Aorta (tissue), 5 donors: ENCODE measurements at places on chromosomes 11 and 22. TPM values are rescaled to one million over a fixed set of nuclear protein-coding genes. Genes with fewer than 3 reads are reported as not detected.

The TANGO2 gene
- 24.8 TPM for polyA plus RNA-seq

- H3K4me3 ChIP-seq, result no peak overlapping the region
- no peaks in the 10 kb centered on the region for H3K27me3 ChIP-seq
- H3K36me3 ChIP-seq, result no peaks in the 10 kb centered on the region
- peak; percentile 56 for DNase-seq
- no peaks in the 10 kb centered on the region for H3K4me1 ChIP-seq
Measured at GRCh38 chr11:18713646-18714442, 12.1 kb downstream of the IGSF22 start.

The GPHA2 gene
- not detected for polyA plus RNA-seq

The CST6 gene
- polyA plus RNA-seq, result 19.0 TPM

DNA sequence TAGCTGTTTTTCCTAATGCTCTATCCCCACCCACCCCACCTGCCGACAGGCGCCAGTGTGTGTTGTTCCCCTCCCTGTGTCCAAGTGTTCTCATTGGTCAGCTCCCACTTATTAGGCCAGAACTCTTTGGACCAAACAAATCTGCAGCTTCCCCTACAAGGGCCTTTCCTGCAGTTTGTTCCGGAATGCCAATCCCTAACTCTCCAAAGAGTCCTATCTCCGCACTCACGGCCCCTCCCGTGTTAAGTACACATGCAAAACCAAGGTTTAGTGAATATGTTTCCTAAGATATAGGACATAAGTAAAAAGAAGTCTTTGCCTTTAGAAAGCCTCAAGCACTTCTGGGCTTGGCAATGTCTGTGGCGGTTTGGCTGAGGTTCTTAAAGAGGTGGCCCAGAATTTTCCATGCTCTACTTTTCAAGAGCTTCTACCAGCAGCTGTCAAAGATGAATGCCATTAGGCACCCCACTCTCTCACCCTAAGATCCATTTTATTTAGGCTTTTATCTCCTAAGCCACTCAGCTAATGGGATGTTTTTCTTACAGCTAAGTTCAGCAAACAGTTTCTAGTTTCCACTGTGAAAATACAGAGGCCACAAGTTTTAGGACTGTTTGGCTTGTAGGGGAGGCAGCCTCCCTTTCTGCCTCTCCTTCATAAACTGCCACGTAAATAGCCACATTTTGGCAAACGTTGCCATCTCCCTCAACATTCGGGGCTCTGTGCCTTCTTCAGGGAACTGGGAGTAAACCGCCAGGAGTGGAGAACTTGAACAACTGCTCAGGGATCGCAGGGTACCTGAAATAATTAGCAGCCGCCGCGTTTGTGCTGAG, 1.6 kb downstream of the CD59 start:
- no peaks in the 10 kb centered on the region for H3K36me3 ChIP-seq
- no peaks in the 10 kb centered on the region for H3K4me1 ChIP-seq
- peak overlapping the region; percentile 97 for H3K4me3 ChIP-seq
- H3K27ac ChIP-seq, result no peak overlapping the region

DNA sequence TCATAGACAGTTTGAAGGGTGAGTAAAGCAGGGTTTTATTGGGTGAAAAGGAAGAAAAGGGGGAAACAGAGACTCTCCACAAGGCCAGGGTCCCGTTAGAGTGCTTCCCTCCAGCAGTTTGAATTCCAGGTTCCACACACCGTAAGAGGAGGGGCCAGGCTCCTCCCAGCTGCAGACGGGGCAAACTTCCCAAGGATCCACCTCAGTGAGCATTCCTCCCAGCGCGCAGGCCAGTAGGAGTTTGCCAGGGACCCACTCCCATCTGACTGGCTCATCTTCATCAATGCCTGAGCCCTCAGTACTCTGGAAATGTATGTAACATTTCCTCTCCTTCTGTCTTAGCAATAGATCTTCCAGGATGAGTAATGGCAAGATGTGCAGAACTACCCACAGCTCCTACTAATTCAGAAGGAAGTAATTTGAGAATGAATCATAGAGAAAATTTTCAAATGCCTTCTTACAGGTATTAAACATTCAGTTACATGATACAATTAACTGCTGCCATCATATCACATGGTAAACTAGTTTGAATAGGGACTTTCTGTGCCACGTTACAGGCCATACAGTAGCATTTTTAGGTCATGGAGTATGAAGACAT, 34.0 kb upstream of the TRPC6 start:
- DNase-seq, result no peak
- no peak overlapping the region for H3K4me3 ChIP-seq
- no peak overlapping the region for H3K27ac ChIP-seq
- no peaks in the 10 kb centered on the region for H3K4me1 ChIP-seq
- H3K36me3 ChIP-seq, result no peaks in the 10 kb centered on the region

DNA sequence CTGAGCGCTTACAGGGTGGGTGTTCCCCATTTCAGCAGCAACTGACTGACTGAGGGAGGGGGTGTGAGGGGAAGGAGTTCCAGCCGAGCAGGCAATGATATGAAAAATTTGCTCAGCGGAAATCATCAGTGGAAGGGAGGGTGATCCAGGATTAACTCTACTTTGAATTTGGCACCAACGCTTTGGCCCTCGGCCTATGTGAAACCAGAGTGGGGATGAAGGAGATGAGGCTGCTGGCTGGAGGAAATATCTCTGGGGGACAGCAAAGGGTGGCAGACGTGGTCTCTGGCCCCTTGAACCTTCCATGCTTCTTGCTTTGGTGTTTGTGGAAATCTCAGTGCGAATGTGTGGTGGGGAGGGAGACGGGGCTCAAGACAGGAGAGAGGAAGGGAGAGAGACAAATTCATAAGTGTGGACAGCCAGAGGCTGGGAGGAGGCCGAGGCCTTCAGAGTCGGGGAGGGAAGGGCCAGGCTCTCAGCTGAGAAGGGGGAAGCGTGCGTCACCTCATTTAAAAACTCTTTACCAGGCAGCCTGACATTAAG, 83.6 kb downstream of the FDX1 start:
- no peaks in the 10 kb centered on the region for H3K27me3 ChIP-seq
- H3K27ac ChIP-seq, result no peak overlapping the region
- H3K36me3 ChIP-seq, result no peaks in the 10 kb centered on the region
- no peaks in the 10 kb centered on the region for H3K4me1 ChIP-seq

The SPTBN2 gene
- under 0.01 TPM for polyA plus RNA-seq

GRCh38 chr22:24526191-24526590, 28.7 kb downstream of the GUCD1 start:
- no peaks in the 10 kb centered on the region for H3K4me1 ChIP-seq
- no peak overlapping the region for H3K4me3 ChIP-seq
- H3K27me3 ChIP-seq, result no peaks in the 10 kb centered on the region
- H3K36me3 ChIP-seq, result no peaks in the 10 kb centered on the region

The HORMAD2 gene
- polyA plus RNA-seq, result not detected

GRCh38 chr11:1125803-1126202, 31.9 kb upstream of the MUC5AC start:
- peak; percentile 43 for DNase-seq
- no peaks in the 10 kb centered on the region for H3K27me3 ChIP-seq
- no peaks in the 10 kb centered on the region for H3K36me3 ChIP-seq
- H3K27ac ChIP-seq, result no peak overlapping the region

DNA sequence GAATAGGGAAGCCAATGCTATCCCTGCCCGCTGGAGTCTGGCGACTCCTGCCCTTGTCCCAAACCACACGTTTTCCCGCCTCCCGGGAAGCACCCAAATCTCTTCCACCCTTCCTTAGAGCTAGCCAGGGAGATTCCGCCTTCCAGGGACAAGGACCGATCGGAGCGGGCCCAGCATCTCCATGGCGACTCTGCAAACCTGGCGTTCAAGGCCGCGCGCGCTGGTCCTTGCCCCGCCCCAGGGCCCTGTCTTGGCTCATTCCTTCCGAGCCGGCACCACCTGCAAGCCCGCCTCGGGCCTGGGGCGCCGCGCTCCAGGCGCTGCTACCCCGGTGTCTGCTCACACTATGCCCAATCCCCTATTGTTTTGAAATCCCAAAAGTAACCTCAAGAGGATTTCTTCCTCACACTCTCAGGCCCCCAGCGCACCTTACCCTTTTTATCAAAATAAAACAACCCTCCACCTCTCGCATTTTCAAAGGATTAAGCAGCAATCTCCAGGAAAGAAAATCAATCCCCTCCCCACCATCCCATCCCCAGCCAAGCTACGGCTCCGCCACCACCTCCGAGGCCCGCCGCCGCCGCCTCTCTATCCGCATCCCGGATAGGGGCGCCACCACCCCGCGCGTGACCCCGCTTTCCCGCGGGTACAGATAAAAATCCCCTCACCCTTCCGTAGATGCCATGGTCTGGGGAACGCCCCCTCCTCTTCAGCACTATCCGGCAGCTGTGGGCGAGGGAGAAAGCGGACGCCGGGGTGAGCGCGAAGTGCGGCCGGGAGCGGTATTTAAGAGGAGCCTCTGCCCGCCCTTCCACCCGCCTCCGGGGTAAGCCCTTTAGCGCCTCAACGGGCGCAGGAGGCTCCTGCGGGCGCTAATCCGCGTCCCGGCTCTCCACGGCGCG, 825 bp downstream of the SLC1A2 start:
- H3K27me3 ChIP-seq, result no peaks in the 10 kb centered on the region
- no peak overlapping the region for H3K27ac ChIP-seq
- no peaks in the 10 kb centered on the region for H3K4me1 ChIP-seq

DNA sequence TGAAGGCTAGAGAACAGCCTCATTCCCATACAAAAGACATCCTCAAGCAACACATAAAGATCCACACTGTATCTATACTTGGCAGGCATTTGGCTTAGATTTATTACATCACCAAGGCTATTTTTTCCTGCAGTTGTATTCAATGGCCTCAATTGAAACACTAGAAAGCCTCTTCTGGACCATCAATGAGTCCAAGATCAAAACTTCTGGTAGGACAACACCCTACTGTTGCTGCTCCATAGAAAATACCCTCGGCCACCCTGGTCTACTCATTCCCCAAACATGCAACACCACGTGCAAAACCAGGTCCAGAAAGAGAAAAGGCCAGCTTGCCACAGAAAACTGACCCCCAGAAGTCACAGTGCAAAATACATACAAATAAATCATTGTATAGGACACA, 56.9 kb upstream of the CADM1 start:
- no peaks in the 10 kb centered on the region for H3K36me3 ChIP-seq
- H3K4me3 ChIP-seq, result no peak overlapping the region
- no peak overlapping the region for H3K27ac ChIP-seq
- H3K4me1 ChIP-seq, result no peaks in the 10 kb centered on the region
- no peak for DNase-seq

DNA sequence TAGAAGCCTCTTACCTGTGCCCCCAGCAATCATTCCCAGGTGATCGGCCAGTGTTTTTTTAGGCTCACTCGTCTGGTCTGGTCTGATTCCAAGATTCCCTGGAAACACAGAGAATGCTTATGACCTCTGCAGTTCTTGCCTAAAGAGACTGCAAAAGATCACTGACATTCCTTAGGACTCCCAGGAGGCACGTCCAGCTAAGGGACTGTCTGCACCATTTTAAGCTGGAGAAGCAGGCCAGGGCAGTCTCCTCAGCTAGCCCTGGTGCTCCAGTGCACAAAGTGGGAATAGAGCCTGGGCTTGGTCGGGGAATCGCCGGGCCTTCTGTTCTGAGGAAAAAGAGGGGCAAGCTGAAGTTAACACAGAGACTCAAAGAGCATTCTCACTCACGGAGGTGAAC, 4.8 kb downstream of the CYB5R2 start:
- H3K27me3 ChIP-seq, result no peaks in the 10 kb centered on the region
- no peak overlapping the region for H3K27ac ChIP-seq
- no peaks in the 10 kb centered on the region for H3K4me1 ChIP-seq
- no peak for DNase-seq
- no peaks in the 10 kb centered on the region for H3K36me3 ChIP-seq

The RRP7A gene
- 20.3 TPM for polyA plus RNA-seq

GRCh38 chr11:59574467-59574866, 41.1 kb downstream of the OSBP start:
- no peak overlapping the region for H3K27ac ChIP-seq
- no peak for DNase-seq
- H3K4me1 ChIP-seq, result no peaks in the 10 kb centered on the region
- H3K36me3 ChIP-seq, result peaks cover 11% of the 10 kb centered on the region

DNA sequence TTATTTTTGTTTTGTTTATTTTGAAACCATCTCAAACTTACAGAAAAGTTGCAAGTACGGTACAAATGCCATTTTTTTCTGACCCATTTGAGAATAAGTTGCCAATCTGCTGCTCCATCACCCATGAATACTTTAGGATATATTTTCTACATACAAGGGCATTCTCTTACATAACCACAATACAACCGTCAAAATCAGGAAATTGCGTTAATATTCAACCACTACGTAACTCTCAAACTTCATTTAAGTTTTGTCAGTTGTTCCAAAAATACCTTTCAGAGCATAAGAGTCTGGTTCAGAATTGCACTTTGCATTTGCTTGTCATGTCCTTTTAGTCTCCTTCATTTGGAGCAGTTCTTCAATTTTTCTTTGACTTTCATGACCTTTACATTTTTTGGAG, 194.3 kb upstream of the BDNF start:
- no peak for DNase-seq
- H3K4me3 ChIP-seq, result no peak overlapping the region
- no peak overlapping the region for H3K27ac ChIP-seq
- H3K4me1 ChIP-seq, result no peaks in the 10 kb centered on the region

- no peak overlapping the region for H3K27ac ChIP-seq
- no peak for DNase-seq
- peaks cover 1% of the 10 kb centered on the region for H3K36me3 ChIP-seq
- H3K27me3 ChIP-seq, result no peaks in the 10 kb centered on the region
- H3K4me3 ChIP-seq, result no peak overlapping the region
- no peaks in the 10 kb centered on the region for H3K4me1 ChIP-seq
Measured at GRCh38 chr11:63573881-63574855, 11.0 kb upstream of the PLAAT2 start.

GRCh38 chr11:8266246-8267241, 2.9 kb upstream of the LMO1 start:
- H3K27me3 ChIP-seq, result no peaks in the 10 kb centered on the region
- peak; percentile 45 for DNase-seq
- no peaks in the 10 kb centered on the region for H3K4me1 ChIP-seq
- no peaks in the 10 kb centered on the region for H3K36me3 ChIP-seq
